Stimulated activated CD8-positive, alpha-beta memory T cell treated with anti-CD3 and anti-CD28 coated beads, Interleukin-2, amount 100 ng/mL, for 1 hour (primary cell): ENCODE measurements at places on chromosomes 2 and 18.
A peak's percentile ranks its signal among the peaks of the same experiment; 100 is the strongest.

DNA sequence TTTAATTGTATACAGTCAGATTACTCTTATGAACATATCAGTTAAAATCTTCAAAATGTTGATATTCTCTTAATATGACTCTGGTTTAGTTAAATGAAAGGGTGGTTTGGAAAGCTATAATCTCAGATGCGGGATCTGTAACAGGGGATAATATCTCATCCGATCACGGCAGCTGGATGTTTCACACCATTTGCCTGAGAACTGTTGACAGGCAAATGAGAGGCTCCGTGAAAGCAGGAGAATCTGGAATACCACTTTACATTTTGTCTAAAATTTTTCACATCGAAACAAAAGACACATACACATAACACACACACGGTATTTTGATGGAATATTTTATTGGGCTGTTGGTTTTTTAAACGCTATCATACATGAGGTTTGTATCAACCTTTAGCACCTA, 518.6 kb upstream of the SLC39A10 start:
- DNase-seq: no peak

- DNase-seq: no peak
Observed at GRCh38 chr2:134202371-134202770, 51.5 kb upstream of the MGAT5 start.

DNA sequence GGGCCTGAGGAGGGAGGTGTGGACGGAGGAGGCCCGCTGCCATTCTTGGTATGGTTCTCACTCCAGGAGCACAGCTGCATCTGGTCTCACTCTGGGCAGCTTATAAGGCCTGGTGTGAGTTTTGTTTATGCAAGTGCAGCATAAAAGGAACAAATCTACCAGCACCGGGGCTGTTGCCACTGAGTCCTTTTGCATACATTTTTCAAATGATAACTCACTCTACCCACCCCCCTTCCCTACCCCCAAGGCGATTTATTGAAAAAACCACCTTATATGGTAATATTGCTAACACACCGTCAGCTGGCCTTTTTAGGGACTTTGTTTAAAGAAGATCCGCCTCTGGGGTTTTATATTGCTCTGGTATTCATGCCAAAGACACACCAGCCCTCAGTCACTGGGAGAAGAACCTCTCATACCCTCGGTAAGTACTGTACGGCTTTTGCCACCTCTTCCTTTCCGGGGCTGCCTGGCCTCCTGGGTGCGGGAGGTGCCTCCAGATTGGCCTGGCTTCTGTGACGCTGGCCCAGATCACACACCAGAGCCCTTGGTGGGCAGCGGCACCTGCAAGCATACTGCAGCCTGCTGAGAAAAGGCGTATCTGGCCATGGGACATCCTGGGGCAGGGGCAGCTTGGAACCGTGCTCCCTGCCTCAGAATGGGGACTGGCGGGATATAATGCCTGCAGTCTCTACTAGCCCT, at the start of gene ACTG2:
Gene ACTG2 (plus strand): TSS at position 378 of the 699 bp plus-strand sequence. CDS start 8,304 bp downstream, outside the sequence.
- DNase-seq: no peak

DNA sequence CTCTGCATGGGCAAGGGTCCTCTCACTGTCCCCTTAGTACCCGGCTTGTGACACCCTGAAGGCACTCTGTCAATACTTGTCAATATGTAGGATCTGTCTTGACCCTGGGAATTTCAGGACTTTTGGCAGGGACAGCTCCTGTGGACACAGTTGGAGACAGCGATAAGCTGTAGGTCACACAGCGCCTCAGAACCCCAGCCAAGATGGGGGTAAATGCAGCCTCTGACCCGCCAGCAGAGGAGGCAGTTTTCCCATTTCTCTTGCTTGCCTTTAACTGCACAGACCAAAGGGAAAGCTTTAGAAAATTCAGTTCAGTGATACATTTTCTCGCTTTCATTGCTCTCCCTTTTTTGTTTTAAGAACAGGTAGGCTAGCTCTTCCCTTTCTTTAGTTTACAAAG, 54.8 kb upstream of the KLHL29 start:
- no peak for DNase-seq

DNA sequence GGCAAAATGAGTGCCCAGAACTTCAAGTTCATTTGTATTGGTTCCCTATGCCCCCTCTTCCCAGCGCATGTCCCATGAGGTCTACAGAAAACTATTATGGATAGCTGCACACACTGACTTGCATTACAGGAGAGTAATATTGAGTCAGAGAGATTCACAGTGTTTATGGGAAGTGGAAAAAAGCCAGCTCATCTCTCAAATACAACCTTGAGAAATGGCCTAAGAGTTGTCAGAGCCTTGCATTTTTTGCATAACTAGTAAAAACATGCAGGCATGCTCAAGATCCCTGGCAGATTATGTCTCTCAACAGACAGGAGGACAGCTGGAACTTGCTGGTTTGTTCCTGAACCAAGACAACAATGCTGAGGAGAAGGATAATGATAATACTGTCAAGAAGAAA, 1292.8 kb downstream of the DSC3 start:
- no peak for DNase-seq

- peak; percentile 41 for DNase-seq
Observed at GRCh38 chr18:23970161-23971096, 44.1 kb upstream of the TTC39C start.

DNA sequence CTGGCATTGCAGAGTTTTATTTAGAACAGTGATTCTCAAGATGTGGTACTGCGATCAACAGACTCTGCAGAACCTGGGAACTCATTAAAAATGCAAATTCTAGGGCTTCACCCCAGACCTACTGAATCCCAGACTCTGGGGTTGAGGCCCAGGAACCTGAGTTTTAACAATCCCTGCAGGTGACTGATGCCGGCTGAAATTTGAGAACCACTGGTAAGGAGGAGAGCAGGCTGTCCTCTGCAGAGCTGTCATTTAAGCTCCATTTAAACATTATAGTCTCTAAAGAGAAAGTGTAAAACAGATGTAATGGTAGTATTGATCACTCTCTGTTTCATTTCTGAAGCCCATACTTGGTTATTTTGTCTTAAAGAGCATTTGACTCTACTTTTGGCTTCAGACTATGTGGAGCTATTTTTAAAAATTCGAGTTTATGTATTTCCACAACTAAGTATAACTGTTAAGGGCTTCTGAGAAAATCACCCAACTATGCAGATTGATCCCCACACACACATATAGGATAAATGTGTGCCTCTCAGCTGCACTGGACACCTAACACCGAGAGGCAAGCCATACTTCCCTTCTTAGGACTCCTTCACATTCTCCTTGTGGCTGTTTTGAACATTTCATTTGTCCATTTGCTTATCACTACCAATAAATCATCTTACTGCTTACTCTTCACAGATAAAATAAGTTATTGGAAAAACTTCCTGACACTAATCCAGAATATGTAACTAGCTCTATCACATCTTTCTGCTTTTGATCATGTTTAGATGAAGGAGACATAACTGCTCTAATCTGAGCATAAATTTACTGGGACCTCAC, 487.5 kb downstream of the DLGAP1 start:
- DNase-seq: no peak

DNA sequence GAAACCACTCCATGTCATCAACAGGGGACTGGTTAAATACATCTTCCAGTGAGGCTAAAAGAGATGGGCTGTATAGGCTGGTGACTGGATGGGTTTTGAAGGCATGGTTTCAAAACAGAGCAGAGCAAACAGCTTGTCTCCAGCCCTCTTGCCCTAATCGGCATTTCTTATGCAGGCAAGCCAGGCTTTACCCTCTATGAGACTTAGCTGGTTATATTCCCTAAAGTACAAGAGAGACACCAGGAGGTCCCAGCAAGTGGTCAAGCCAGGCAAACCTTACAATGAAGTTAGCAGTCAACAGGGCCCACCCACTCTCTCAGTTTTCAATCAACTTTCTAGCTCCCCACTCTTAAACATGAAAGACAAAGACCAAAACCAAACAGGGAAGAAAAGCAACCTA, 19.0 kb downstream of the OSBPL1A start:
- DNase-seq: no peak

- peak; percentile 24 for DNase-seq
Observed at GRCh38 chr2:105545730-105546627, 147.1 kb upstream of the FHL2 start.

GRCh38 chr2:26540306-26540705, 62.4 kb upstream of the OTOF start:
- DNase-seq: no peak

GRCh38 chr18:78792094-78792493, 187.5 kb upstream of the SALL3 start:
- DNase-seq: no peak

- no peak for DNase-seq
Observed at GRCh38 chr2:216870508-216871332, 10.9 kb upstream of the TNP1 start.

GRCh38 chr2:42545023-42545721, 23.3 kb upstream of the MTA3 start:
- no peak for DNase-seq

- no peak for DNase-seq
Observed at GRCh38 chr2:55418072-55418471, 1.6 kb downstream of the CCDC88A start.

- no peak for DNase-seq
Observed at GRCh38 chr18:77522051-77522675, 272.5 kb downstream of the GALR1 start.

DNA sequence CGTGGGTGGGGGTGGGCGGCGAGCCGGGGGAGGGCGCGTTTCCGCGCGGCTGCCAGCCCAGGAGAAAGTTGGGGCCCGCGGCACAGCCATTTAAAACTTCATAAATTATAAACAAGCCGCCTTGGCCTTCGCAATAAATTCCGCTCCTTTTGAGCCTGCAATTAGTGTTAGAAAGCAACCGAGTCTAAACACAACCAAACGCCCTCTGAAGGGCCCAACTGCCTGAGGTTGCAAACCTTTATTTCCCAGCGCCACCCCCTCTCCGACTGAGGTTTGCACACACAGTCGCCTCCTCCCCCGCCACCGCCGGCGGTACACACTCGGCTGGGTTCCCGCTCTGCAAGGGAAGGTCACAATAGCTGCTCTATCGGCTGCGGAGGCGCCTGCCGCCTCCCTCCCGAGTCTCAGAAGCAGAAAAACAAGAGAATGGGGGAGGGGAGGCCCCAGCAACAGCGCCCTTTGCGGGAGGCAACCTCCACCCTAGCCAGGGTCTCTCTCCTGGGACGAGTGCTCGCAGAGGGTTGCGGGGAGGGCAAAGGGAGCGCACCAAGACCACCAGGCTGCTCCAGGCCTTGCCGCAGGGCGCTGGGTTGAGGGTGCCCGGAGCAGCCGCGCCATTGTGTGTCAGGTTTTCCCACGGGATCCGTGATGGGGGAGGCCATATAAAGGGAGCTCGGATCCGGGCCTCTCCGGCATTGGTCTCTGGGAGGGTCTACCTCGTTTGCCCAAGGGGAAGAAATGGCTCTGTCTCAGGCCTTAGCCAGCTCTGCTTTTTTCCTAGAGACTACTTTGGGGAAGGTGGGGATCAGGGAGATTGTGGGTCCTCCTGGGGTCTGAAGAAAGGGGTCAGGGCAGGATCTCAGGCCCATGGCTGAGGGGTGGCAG, 13.4 kb upstream of the HOXD1 start:
- no peak for DNase-seq

DNA sequence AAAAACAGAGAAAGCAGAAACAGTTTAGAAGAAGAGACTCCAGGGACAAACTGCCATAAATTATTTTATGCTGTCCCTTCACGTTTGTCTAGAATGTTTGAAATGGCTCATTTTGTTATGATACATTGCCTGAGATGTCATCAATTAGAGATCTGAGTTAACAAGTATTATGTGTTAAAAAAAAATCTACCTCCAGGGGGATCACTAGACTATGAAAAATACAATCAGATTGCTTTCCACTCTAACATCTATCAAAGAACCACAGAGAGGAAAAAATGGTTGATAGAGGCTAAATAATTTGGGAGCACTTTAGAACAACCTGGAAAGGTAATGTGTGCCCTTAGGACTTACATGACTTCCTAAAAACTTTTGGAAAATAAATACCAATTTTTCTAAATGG, 103.8 kb upstream of the CCDC150 start:
- no peak for DNase-seq

GRCh38 chr2:85935170-85935745, 46.5 kb upstream of the ST3GAL5 start:
- no peak for DNase-seq

DNA sequence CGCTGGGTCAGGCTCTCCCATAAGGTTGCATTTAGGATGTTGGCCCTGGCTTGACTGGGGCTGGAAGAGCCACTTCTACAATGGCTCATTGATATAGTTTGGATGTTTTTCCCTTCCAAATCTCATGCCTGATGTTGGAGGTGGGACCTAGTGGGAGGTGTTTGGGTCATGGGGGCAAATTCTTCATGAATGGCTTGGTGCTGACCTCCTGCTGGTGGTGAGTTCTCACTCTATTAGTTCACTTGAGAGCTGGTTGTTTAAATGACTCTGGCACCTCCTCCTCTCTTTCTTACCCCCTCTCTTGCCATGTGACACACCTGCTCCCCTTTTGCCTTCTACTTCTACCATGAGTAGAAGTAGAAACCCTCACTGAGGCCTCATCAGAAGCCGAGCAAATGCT, 20.5 kb downstream of the ACOXL start:
- DNase-seq: no peak

GRCh38 chr2:190079160-190079559, 16.6 kb upstream of the MSTN start:
- DNase-seq: no peak

DNA sequence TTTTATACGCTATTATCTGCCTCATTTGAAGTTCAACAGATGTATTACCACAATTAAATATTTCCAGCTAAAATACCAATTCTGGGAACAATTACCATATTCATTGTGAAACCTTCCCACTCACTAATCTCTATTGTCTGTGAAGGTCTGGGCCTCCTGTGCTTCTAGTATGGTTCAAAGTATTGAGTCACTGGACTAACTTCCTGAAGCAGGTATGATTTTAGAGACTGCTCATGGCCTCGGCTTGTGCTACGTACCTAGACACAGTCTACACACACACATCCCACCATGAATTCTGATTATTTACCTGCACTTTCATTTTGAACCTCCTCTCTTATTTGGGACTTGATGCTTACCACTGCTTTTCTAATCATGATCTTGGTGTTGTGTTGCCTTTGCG, 180.7 kb upstream of the EPHA4 start:
- DNase-seq: no peak

DNA sequence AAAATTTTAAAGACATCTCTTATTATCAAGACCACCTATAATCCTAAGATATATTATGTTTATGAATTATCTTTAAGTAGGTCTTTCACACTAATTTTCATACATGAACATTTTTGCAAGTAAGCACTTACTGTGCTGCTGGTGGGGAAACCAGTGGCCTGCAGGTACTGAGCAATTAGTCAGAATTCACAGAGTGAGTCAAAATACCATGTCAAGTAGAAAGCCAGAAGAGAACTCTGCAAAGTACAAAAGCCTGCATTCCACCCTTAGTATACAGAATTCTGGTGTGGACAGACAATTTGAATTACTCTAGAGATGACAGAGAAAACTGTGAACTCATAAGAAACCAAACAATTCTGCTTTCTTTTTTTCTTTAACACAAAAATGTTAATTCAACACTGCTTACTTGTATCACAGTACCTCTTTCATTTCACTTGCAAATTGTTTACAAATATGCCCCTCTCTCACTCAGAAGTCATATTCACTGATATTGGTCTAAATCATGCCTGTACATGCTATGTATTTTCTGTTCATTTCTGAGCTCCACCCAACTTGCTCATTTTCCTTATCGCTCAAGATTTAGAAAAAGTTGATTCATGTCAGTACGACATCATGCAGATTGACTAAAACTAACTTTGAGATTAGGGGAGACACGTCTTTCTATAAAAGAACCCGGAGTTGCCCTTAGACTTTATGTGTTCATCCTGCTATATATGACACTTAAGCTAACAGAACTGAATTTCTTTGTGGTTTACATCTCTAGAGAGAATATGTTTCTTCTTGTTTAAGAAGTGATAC, 182.9 kb downstream of the IKZF2 start:
- DNase-seq: no peak

- DNase-seq: no peak
Observed at GRCh38 chr2:105763076-105763475, 18.4 kb downstream of the NCK2 start.
